ENCODE measurements at places on chromosomes 4 and X. TPM values are rescaled to one million over a fixed set of nuclear protein-coding genes. Genes with fewer than 3 reads are reported as not detected.

- DNase-seq, result peak; percentile 48
Measured at GRCh38 chr4:6446538-6447451, 25.6 kb downstream of the PPP2R2C start.

PPARGC1A gene
- 14.3 TPM for total RNA-seq

GRCh38 chr4:81606801-81607501 is 135.2 kb upstream of the RASGEF1B start:
- DNase-seq, result no peak

GRCh38 chrX:140821280-140821679 is 111.7 kb downstream of the LINC00632 start:
- DNase-seq, result no peak

CSAG3 gene
- not detected for total RNA-seq

All from cerebellum (tissue), 4 donors.